ENCODE measurements at places on chromosomes 1 and 21.
A peak's percentile ranks its signal among the peaks of the same experiment; 100 is the strongest.

- DNase-seq: no peak
Measured at GRCh38 chr1:1292442-1292779, 12.2 kb downstream of the SCNN1D start.

GRCh38 chr21:38887062-38887686, 81.4 kb downstream of the ETS2 start:
- no peak for DNase-seq

DNA sequence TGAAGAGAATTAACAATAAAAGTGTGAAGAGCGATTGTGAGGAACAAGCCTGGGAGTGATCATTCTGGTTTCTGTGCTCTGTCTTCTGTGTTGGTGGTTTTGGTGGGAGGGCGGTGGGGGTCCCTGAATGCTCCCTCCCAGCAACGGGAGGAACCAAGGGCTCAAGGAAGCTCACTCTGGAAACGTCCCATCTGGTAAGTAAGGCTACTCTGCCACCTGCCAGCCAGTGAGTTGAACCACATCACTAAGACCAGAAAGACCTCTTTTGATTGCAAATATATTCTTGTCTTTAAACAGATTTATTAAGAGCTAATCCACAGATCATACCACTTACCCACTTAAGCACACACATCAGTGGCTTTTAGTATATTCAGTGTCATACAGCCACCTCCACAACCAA, 125.0 kb downstream of the PRDM2 start:
- no peak for DNase-seq

GRCh38 chr1:218850367-218850766, 323.3 kb upstream of the LYPLAL1 start:
- DNase-seq: no peak

- DNase-seq: no peak
Measured at GRCh38 chr21:16500271-16500670, 770.5 kb downstream of the USP25 start.

DNA sequence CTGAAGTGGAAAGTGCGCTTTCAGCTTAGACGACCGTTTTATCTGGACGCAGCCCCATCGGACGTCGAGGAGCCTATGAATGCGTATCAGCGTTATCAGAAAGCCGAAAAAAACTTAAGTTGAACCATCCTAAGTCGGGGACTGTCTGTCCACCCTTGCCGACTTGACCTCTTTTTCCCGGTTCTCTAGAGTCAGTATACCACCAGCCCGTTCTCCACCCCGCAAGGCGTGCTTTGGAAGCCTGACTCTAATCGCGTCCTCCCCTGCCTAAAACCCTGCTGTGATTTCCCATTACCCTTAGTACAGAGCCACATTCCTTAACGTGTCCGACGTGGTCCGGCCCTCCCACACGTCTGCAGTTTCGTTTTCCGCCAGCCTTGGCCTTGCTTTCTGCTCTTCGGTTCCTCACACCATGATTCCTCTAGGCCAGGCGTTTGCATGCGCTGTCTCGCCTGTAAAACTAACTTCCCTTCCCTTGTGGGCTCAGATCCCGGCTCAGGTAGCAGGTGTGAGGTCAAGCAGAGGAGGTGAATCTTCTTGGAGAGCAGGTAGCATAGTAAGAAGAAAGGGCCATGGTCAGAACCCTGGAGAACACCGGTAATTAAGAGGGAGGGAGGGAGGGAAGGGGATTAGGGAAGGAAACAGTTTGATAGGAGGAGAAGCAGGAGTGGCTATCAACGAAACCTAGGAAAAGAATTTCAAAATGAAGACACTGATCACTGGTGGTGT, 865 bp downstream of the ADPRS start:
- peak; percentile 31 for DNase-seq

GRCh38 chr1:208300084-208300770, 56.0 kb upstream of the PLXNA2 start:
- DNase-seq: no peak

DNA sequence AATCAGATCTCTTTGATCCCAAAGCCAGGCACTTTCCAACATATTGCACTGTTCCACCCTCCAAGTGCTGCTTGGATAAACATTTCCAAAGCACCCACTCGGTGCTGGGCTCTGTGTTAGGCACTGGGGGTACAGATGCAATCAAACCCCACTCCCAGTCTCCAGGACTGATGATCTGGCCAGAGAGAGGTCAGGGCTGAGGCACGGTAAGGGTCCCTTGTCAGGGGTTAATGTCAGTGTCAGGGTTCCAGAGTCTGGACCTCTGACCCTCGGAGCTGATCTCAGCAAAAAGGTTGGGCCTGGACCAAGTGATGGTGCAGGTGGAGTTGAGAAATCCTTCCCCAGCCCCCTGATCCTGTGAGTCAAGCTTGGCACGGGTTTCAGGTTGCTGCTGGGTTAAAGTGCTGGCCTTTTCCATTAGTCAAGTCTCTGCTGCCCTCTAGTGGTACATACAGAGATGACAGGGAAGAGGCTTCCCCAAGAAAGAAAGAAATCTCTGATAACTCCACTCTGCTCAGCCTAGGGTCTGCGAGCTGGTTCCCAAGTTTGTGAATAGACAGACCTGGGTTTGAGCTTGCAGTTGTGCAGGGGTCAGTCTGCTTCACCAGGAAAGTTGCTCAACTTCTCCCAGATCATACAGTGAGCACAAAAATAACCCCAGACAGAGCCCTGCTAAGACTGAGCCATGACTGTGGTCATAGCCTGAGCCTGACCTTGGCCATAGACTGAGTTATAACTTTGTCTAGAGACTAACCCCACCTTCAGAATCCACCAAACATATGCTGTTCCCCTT, 74.6 kb downstream of the DMRTA2 start:
- DNase-seq: peak; percentile 72

- DNase-seq: no peak
Measured at GRCh38 chr1:204174958-204175357, 8.8 kb upstream of the REN start.

DNA sequence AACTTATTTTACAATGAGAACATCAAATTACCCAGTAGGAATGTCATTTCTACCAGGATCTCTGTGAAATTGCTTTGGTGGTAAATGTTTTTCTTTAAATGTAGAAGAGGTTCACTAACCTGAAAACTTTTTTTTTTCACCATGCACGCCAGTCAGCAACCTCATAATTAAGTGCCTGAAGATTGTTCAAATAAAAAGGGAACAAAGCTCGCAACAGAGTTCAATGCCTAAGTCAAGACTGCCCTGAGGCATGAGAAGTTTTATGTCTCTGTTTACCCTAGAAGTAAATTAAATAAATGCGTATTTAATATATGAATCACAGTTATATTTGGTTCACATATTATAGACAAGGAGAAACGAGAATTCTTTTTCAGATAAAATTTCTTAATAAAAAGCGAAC, 13.8 kb upstream of the SYDE2 start:
- no peak for DNase-seq

- peak; percentile 26 for DNase-seq
Measured at GRCh38 chr21:15289896-15290841, 225.4 kb upstream of the NRIP1 start.

DNA sequence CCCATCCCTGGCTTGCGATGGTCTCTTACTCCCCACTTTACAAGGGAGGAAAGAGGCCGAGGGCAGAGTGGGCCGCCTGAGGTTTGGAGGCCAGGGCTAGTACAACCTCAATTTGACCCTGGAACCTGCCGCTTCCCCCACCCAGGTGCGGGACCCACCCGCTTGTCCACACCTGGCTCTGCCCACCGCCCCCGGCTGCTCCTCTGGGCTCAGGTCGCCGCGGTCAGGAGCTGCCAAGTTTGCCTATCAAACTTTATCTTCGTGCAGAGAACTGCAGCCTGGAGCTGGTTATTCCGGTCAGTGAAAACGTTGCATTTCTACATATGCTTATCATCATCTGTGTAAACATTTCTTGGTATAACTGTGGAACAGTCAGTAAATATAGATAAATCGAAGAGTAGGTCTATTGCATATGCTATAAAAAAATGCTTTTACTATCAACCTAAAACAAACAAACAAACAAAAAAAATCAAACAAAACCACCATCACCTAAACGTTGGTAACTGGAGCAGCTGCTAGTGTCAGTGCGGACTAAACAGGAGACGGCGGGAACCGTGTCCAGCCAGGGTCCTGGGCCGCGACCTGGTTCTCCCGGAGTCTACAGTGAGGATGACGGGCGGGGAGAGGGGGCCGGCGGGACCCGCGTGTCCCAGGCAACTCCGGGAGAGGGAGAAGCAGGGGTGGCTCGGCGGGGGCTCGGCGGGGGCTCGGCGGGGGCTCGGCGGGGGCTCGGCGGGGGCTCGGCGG, 906 bp upstream of the ADARB1 start:
- DNase-seq: no peak

- DNase-seq: no peak
Measured at GRCh38 chr1:34770891-34771504, 10.0 kb upstream of the GJB3 start.

- DNase-seq: peak; percentile 98
Measured at GRCh38 chr21:44962403-44962966, 22.7 kb downstream of the SLX9 start.

DNA sequence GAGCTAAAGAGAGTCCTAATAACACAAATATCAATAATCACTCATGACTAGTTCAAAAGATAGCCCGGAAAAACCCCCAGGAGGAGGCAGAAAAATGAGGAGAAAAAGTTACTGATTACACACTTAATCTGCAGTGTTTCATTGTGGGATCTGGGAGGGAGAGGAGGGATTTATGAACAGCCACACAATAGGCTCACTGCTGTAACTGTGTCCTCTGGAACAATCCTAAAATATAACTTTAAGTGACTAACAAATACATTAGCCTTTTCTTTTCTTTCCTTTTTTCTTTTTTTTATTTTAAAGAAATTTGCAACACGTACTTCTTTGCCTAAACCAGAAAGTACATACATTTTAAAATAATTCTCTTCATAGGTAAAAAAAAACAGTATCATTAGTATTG, 106.3 kb upstream of the LBR start:
- DNase-seq: no peak

DNA sequence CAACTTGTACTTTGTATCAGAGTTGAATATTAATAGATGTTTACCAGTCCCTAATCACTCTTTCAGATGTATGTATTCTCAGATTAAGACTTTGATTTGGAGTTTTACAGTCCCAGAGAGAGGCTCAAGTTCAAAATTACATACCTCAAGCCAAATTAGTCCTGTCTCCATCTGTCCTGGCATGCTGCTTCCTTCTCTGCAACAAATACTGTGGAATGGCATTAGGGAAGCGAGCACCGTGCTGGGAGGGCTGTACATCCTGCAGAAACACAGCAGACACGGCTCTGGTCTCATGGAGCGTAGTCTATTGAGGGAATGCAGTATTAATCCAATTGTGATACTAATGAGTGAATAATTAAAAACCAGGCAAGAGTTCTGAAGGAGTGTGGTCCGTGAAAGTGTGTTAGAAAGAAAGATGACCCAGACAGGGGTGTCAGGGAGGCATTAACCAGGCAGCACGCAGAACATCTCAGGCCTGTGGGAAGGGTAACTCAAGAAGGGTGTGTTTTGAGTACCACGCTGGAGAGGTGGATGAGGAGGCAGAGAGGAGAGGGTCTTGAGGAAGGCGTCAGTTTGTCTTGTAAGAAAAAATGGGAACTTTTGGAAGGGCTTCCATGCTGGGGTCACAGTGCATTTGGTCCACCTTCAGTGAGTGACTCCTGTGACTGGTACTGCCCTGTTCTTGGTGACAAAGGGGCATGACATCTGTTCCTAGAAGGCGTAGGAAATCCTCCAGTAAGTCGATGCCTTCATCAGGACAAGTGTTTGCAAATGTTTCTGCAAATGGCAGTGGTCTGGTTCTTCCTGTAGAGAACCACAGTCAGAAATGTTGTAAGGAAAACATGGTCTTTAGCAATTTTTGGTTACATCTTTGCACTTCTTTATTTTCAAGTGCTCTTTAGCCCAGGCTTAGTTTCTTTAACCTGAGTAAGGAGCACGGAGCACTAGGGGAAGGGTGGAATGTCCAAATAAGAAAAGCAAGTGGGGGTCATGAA, 1.6 kb downstream of the RAB4A start:
- DNase-seq: no peak

- DNase-seq: peak; percentile 70
Measured at GRCh38 chr21:27149034-27149433, 182.1 kb upstream of the ADAMTS5 start.

- DNase-seq: no peak
Measured at GRCh38 chr1:117240547-117240946, 29.8 kb upstream of the VTCN1 start.

GRCh38 chr1:225627304-225627947, 25.5 kb downstream of the ENAH start:
- DNase-seq: no peak

DNA sequence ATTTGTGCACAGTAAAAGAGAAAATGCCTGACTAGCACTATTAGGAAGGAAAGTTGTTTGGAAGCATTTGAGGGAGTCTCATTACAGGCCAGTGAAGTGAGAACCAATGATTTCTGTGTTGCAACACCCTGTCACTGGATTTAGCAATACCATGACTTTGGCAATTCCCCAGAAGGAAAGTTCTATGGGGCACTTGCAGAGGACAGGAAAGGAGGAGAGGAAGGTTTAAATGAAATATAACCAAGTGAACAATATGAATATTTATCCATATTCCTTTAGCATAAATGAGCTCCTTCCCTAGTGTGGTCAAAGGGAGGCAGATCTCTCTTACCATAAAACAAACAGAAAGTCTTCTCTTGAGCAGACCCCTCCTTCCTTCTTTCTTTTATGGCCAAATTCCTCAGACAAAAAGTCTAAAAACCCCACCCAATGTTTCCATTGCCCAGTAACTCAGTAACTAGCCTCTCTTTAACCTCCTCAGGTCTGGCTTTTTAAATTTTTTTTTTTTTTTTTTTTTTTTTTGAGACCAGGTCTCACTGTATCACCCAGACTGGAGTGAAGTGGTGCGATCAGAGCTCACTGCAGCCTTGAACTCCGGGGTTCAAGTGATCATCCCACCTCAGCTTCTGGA, 5.5 kb downstream of the TLR5 start:
- peak; percentile 62 for DNase-seq

GRCh38 chr1:1290238-1290731, 10.0 kb downstream of the SCNN1D start:
- peak; percentile 45 for DNase-seq

DNA sequence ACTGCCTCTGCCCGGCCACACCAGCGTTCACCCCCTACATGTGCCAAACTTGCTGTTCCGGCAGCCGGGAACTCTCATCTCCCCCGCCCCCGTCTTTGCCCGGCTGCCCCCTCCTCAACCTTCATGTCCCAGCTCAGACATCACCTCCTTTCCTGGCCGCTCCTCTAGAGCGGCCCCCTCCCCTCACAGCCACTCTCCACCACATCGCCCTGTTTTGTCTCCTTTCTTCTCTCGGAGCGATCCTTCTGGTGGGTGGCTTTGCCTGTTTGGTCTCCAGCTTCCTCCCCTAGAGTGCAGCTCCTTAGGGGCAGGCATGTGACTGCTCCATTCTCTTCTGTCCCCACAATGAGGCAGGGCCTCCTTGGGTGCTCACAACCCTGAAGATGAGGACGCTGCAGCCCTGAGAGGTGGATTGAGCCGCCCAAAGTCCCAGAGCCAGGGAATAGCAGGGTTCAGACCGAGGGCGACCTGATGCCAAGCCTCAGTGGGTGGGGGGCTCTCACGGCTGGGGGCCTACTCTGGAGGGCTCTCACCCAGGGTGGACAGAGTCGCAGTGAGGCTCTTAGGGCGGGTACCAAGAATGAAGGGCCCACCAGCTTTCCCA, 44.9 kb upstream of the ECE1 start:
- no peak for DNase-seq

GRCh38 chr1:48055876-48056764, 58.9 kb upstream of the TRABD2B start:
- DNase-seq: no peak

Data from fibroblast of skin of right biceps (primary cell).